ENCODE measurements at places on chromosomes 2 and 18. TPM values are rescaled to one million over a fixed set of nuclear protein-coding genes. Genes with fewer than 3 reads are reported as not detected.

MAP3K19 gene
- not detected for total RNA-seq

CD207 gene
- total RNA-seq = not detected

MYCN gene
- not detected for total RNA-seq

PIKFYVE gene
- 39.2 TPM for total RNA-seq

COBLL1 gene
- 38.1 TPM for total RNA-seq

- DNase-seq = no peak
Measured at GRCh38 chr18:28411806-28412205, 234.9 kb upstream of the CDH2 start.

- DNase-seq = no peak
Measured at GRCh38 chr2:7154656-7155055, 237.4 kb downstream of the RNF144A start.

DNA sequence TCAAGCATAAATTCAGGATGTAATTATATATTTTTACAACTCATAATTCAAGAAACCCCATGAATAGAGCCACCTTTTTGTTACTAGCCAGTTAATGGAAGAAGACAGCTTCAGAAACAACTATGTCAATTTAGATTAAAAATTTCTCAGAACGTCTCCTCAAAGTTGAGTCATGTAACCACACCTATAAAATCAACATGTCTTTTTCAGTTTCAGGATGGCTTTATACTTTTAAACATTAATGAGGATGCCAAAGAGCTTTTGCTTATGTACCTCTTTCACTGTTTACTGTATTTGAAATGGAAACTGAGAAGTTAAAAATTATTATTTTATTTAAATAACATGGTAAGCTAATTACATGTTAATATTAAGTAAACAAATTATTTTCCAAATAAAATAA lies 280.1 kb downstream of the PTH2R start:
- no peak for DNase-seq

DNA sequence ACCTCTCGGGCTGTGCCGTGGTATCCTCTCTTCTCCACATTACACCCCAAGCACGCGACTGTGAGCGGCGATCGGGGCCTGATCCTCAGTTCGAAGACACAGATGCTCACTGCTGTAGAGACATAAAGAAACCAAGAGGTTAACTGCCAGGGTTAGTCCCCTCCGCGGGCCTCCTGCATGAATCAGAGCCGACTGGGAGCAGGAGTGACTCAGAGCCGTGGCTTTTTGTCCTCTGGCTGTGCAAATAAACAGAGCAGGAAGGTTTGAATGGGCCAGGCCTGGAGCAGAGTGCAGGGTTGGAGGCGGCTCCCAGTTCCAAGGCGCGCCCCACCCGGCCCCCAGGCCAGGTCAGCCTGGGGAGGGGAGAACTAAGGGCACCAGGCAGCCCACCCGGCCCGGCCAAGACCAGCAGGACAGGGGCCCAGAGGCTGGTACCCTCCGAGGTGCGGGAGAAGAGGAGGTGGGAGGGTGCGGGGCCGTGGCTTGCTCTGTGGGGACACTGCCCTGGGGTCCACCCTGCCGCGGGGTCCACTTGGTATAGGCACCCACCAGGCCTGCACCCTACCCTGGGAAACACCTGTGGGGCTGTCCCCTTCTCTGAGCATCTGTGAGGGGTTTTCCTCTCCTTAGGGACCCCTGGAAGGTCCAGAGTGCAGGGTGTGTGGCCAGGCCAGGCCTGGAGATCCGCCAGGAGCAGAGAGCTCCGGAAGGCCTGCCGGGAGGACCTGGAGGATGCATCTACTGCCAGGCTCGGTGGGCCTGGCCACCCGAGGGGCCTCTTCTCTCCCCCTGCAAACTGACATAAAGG lies 16.5 kb downstream of the TWIST2 start:
- peak; percentile 70 for DNase-seq

DNA sequence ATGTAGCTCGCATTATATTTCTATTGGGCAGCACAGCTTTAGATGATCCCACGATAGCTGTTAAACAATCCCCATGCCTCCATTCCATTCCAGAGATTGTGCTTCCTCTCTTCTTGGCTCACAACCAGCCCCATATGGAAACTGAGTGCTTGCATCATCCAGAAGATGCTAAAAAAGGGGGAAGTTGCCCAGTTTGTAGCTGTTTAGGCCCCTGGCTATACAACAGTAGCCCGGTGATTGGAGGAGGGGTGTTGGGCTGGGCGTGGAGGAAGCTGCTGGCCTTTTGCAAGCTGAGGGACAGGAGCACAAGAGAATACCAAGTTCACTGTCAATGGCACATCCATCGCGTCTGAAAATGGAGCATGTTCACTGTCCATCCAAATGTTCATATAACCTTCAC lies 360.2 kb downstream of the ALK start:
- DNase-seq = no peak

GRCh38 chr2:65580824-65581223 lies 148.4 kb upstream of the SPRED2 start:
- no peak for DNase-seq

GRCh38 chr2:33104052-33104623 lies 157.4 kb downstream of the LTBP1 start:
- no peak for DNase-seq

DNA sequence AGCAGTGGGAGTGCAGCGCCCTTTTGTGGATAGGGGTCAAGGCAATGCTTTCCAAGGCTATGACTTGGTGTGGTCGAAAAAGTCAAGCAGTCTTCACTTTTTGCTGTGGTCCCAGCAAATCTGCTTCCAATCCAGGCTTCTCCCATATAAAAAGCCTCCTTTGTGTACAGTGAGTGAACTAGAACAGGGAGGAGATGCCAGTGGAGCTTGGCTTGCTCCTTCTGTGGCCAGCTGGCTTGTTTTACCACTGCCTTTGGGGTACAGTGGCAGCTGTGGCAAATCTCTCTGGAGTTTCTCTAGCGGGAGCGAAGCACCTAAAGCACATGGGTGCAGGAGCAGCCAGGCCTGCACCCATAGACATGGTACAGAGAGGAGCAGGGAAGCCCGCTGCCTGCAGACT lies 103.5 kb downstream of the MSH2 start:
- DNase-seq = no peak

GRCh38 chr2:215826376-215826775 lies 187.0 kb downstream of the MREG start:
- no peak for DNase-seq

DNA sequence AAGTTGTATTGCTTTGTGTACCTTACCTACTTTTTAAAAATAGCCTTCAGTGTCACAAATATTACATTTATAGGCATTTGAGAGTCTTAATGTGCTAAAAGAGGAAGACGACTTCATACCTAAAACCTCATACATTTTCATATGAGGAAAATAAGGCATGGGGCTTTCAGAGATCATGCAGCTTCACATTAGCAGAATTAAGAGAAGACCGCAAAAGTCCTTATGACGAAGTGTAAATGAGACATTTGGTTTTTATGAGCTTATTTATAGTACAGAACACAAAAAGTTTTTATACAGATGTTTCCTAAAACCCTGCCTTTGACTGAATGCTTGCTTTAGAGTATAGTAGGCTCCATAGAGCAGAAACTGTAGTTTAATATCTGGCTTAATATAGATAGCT lies 10.1 kb upstream of the CCDC138 start:
- DNase-seq = no peak

DNA sequence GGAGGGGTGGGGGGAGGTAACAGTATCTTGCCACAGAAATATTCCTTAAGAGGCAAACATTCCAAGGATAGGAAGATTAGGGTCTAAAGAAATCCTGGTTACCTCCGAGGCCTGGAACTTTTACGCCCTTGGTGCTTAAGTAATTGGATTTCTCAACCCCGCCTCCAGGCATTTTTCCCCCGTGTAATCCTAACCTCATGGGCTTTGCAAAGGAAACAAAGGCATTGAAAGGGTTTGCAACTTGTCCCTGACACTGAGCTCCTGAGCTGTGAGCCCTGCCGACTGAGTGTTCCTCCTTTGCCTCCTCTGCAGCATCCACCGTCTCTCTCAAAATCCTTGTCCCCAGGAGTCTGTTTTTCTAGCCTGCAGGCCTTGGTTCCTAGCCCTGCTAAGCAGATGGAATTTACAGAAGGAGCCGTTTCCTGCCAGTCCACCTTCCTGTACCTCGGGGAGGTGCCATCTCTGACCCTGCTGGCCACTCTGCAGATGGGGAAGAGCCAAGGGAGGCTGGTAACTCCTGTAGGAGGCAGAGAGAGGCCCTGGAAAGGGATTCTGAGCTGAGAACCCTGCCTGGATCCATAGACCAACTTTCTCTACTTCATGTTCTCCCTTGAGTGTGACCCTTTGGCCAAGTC lies 24.2 kb downstream of the TET3 start:
- DNase-seq = no peak

DNA sequence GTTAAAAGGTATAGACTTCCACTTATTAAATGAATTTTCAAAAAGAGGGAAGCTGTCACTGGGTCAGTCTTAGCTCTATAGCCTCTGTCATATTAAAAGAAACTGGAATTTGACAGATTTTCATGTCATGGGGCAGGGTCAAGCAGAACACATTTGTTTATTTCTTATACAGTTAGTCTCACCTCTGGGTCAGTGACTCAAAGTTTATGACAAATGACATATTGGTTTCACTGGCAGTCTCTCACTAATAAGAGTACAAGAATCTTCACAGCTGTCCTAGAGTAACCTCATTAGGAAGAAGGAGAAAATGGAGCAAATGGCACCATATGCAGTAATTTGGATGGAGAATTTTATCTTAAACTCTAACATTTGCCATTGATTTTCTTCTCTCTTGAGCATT lies 63.2 kb downstream of the MBD2 start:
- no peak for DNase-seq
